Mesendoderm (in vitro differentiated cells): ENCODE measurements at places on chromosomes 7 and 10.

DNA sequence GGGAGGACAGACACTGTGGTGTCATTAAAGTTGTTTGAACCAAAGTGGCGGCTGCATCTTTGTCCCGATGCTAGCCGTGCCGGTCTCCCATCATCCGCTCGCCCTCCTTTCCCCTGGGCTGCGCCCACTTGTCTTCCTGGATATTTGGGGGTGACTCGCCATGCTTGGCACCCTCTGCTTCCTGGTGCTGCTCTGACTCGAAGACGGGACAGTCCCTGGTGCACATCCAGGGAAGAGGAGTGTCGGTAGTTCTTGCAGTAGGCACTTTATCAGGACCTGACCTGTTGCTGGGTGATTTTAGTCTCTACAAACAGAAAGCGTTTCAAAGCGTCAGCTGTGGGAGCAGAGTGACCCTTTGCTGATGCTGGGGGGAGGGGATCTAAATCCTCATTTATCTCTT is 68.3 kb upstream of the DNAJB6 start:
- H3K4me3 ChIP-seq, result no peak overlapping the region
- no peak for DNase-seq
- no peaks in the 10 kb centered on the region for H3K4me1 ChIP-seq
- H3K27ac ChIP-seq, result no peak overlapping the region
- peaks cover 17% of the 10 kb centered on the region for H3K36me3 ChIP-seq

- H3K4me1 ChIP-seq, result peaks cover 13% of the 10 kb centered on the region
- H3K27me3 ChIP-seq, result no peaks in the 10 kb centered on the region
- no peak for DNase-seq
- no peak overlapping the region for H3K27ac ChIP-seq
- peaks cover 6% of the 10 kb centered on the region for H3K36me3 ChIP-seq
- H3K4me3 ChIP-seq, result no peak overlapping the region
These were observed 44.2 kb downstream of the CTBP2 start for GRCh38 chr10:125116041-125116649.

GRCh38 chr7:144969787-144970186 is 133.9 kb upstream of the TPK1 start:
- no peaks in the 10 kb centered on the region for H3K27me3 ChIP-seq
- H3K4me1 ChIP-seq, result no peaks in the 10 kb centered on the region
- H3K4me3 ChIP-seq, result no peak overlapping the region
- no peak for DNase-seq
- no peak overlapping the region for H3K27ac ChIP-seq

DNA sequence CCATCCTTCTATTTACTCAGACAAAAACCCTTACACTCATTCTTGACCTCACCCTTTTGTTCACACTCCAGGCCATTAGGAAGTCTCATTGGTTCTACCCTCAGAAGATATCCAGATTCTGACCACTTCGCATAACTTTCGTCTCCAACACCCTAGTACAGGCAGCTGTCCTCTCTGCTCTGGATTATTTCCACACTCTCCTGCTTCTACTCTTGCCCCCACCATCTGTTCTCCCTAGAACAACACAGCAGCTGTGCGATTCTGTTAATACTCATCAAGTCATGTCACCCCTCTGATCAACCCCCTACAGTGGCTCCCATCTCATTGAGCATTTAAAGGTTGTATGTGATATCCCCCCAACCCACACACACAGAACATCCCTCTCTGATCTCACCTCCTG is 15.5 kb upstream of the TRIL start:
- no peak overlapping the region for H3K27ac ChIP-seq
- no peak overlapping the region for H3K4me3 ChIP-seq
- no peaks in the 10 kb centered on the region for H3K4me1 ChIP-seq
- no peak for DNase-seq
- H3K36me3 ChIP-seq, result no peaks in the 10 kb centered on the region

- no peak overlapping the region for H3K4me3 ChIP-seq
- H3K36me3 ChIP-seq, result no peaks in the 10 kb centered on the region
- H3K4me1 ChIP-seq, result peaks cover 7% of the 10 kb centered on the region
- no peak overlapping the region for H3K27ac ChIP-seq
- no peaks in the 10 kb centered on the region for H3K27me3 ChIP-seq
These were observed 46.1 kb downstream of the PAX2 start for GRCh38 chr10:100791369-100792058.

DNA sequence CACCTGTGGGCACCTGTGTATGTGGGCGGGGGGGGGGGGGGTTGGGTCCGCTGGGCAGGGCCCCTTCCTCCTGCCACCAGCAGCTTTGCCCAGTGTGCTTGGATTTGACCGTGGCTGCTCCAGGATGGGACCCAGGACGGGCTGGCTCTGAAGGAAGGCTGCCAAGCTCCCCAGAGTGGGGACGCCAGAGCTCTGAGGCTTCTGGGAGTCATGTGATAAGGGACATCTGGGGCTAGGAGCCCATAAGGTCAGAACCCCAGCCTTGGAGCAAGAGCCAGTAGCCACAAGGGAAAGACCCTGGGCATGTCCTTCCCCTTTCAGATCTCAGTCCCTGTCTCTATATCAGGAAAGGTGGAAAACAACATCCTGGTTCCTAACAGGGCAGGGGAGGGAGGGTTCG is 21.8 kb upstream of the AMZ1 start:
- H3K27me3 ChIP-seq, result no peaks in the 10 kb centered on the region
- no peak for DNase-seq
- no peak overlapping the region for H3K27ac ChIP-seq
- H3K4me1 ChIP-seq, result no peaks in the 10 kb centered on the region
- no peak overlapping the region for H3K4me3 ChIP-seq

GRCh38 chr10:121438333-121438732 is 159.9 kb downstream of the FGFR2 start:
- peaks cover 10% of the 10 kb centered on the region for H3K4me1 ChIP-seq
- no peak overlapping the region for H3K4me3 ChIP-seq
- no peak overlapping the region for H3K27ac ChIP-seq
- no peaks in the 10 kb centered on the region for H3K27me3 ChIP-seq
- no peak for DNase-seq

DNA sequence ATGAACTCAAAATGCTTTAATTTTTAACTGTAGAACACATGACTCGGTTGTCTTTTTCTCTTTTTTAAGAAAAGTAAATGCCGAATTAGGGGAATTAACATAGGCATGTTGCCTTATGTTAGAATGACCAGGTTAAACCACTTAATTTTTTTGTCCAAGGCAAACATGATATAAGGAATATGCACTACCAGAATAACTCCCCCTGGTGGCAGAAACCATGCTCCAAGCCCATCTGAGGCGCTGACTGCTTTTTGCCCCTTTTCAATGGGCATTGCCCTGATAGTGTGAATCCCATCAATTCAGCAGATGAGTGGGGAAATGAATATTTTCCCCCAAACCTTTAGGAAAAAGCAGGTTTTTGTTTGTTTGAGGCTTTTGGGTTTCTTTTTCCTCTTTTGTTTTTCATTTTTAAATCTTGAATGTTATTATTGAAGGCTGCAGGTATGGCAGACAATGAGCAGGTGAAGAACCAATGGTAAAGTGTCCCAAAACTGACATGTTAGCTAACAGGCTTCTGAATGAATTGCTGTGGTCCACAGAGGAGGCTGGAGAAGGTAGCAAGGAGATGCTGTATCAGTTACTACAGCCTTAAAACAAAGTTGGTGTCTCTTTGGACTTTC is 284.3 kb downstream of the SORCS3 start:
- no peaks in the 10 kb centered on the region for H3K4me1 ChIP-seq
- no peak overlapping the region for H3K4me3 ChIP-seq
- H3K27ac ChIP-seq, result no peak overlapping the region
- H3K36me3 ChIP-seq, result no peaks in the 10 kb centered on the region
- DNase-seq, result peak; percentile 54

- no peak overlapping the region for H3K4me3 ChIP-seq
- no peak for DNase-seq
These were observed 110.5 kb downstream of the IPMK start for GRCh38 chr10:58157076-58157766.

- peak; percentile 7 for DNase-seq
- no peak overlapping the region for H3K4me3 ChIP-seq
- no peaks in the 10 kb centered on the region for H3K27me3 ChIP-seq
- no peaks in the 10 kb centered on the region for H3K36me3 ChIP-seq
These were observed 732.4 kb downstream of the IPMK start for GRCh38 chr10:57535306-57535705.

- no peaks in the 10 kb centered on the region for H3K4me1 ChIP-seq
- H3K36me3 ChIP-seq, result no peaks in the 10 kb centered on the region
- DNase-seq, result peak; percentile 66
- no peak overlapping the region for H3K4me3 ChIP-seq
- no peak overlapping the region for H3K27ac ChIP-seq
These were observed 26.9 kb downstream of the HIP1 start for GRCh38 chr7:75711656-75712514.

DNA sequence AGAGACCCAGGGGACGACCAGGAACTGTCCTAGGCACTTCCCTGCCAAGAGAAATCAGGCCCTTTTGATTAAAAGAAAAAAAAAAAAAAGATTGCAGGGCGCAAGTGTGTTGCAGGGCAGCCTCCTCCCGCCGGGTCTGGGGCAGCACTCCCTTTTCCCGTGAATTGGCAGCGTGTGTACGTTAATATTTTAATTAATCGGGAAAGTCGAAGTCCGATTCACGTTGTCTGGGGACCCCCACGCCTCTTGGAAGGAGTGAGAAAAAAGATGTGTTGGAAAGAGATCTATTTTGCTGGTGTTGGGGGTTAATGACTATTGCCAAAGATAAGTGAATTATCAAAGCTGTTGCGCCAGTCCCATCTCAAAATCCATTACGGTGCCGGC is 1.3 kb upstream of the EBF3 start:
- no peaks in the 10 kb centered on the region for H3K4me1 ChIP-seq
- H3K27me3 ChIP-seq, result peaks cover 77% of the 10 kb centered on the region
- no peak overlapping the region for H3K4me3 ChIP-seq
- DNase-seq, result no peak
- no peak overlapping the region for H3K27ac ChIP-seq
- H3K36me3 ChIP-seq, result no peaks in the 10 kb centered on the region

- no peak overlapping the region for H3K4me3 ChIP-seq
- H3K36me3 ChIP-seq, result no peaks in the 10 kb centered on the region
- H3K27ac ChIP-seq, result no peak overlapping the region
- H3K4me1 ChIP-seq, result peaks cover 4% of the 10 kb centered on the region
These were observed 51.7 kb downstream of the SMURF1 start for GRCh38 chr7:99092064-99092720.

- H3K27ac ChIP-seq, result no peak overlapping the region
- no peak for DNase-seq
- H3K4me1 ChIP-seq, result peaks cover 3% of the 10 kb centered on the region
- H3K4me3 ChIP-seq, result no peak overlapping the region
- H3K36me3 ChIP-seq, result no peaks in the 10 kb centered on the region
- no peaks in the 10 kb centered on the region for H3K27me3 ChIP-seq
These were observed 28.0 kb upstream of the SEM1 start for GRCh38 chr7:96737545-96738050.

DNA sequence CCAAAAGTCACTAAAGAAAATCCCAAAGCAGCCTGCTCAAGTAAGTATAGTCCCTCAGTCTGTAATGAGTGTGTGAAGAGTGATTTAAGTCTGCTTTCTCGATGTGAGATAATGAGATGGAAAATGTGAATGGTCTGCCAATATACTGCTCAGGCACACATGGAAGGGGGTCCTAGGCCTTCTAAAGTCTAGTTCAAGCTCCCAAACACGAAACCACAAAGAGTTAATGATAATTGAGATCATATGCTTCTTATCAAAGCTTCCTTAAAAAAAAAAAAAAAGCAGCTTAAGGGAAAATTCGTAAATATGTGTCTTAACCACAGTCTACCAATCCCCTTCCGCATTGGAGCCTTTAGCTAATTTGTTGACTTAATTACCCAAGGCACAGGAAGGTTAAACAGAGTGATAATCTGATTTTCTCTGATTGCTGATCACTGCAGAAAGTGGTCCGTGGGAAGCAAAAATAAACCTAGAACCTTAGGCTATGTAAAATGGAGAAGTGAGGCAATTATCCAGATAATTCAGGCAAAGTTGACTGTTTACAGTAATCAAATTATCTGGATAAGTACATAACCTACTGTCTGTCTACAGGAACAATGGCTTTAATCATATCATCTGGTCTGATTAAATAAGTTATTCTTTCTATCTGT is 172.9 kb downstream of the MBL2 start:
- H3K4me3 ChIP-seq, result no peak overlapping the region
- no peak overlapping the region for H3K27ac ChIP-seq
- DNase-seq, result peak; percentile 12
- H3K36me3 ChIP-seq, result no peaks in the 10 kb centered on the region
- H3K27me3 ChIP-seq, result no peaks in the 10 kb centered on the region

- peaks cover 6% of the 10 kb centered on the region for H3K27me3 ChIP-seq
- no peaks in the 10 kb centered on the region for H3K36me3 ChIP-seq
- H3K4me3 ChIP-seq, result no peak overlapping the region
- no peak for DNase-seq
These were observed 24.5 kb downstream of the POLL start for GRCh38 chr10:101563497-101564040.

- no peaks in the 10 kb centered on the region for H3K4me1 ChIP-seq
- H3K27me3 ChIP-seq, result no peaks in the 10 kb centered on the region
- no peaks in the 10 kb centered on the region for H3K36me3 ChIP-seq
- no peak overlapping the region for H3K4me3 ChIP-seq
- no peak overlapping the region for H3K27ac ChIP-seq
These were observed 49.0 kb upstream of the ABI1 start for GRCh38 chr10:26909753-26910152.

GRCh38 chr7:67375427-67375826 is 378.8 kb downstream of the TYW1 start:
- no peak overlapping the region for H3K4me3 ChIP-seq
- H3K27me3 ChIP-seq, result no peaks in the 10 kb centered on the region
- DNase-seq, result no peak
- H3K4me1 ChIP-seq, result no peaks in the 10 kb centered on the region
- H3K27ac ChIP-seq, result no peak overlapping the region
